ENCODE measurements at places on chromosomes 11 and 22.

GRCh38 chr11:97979741-97980140, 1041.0 kb upstream of the CNTN5 start:
- no peak for DNase-seq

- no peak for DNase-seq
These were observed 87.9 kb upstream of the B3GAT1 start for GRCh38 chr11:134499990-134500389.

DNA sequence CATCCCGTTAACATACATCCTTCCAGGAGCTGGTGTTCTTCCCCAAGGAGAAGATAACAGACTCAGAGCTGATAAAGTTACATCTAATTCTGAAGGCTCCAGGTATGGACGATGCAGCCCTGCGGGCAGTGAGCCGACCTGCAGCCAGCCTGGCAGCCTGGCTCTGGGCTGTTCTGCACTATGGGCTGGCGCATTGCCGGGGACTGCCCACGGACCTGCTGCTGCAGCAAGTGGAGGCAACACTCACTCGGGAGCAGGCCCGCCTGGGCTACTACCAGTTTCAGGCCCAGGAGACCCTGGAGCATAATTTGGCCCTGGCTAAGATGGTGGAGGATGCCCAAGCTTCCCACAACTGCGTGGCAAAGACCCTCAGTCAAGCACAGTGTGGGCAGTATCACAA, 39.7 kb downstream of the RRP8 start:
- no peak for DNase-seq

GRCh38 chr22:26481694-26482093, 1.9 kb downstream of the HPS4 start:
- DNase-seq = no peak

- DNase-seq = no peak
These were observed 33.2 kb downstream of the SPATA19 start for GRCh38 chr11:133811850-133812685.

DNA sequence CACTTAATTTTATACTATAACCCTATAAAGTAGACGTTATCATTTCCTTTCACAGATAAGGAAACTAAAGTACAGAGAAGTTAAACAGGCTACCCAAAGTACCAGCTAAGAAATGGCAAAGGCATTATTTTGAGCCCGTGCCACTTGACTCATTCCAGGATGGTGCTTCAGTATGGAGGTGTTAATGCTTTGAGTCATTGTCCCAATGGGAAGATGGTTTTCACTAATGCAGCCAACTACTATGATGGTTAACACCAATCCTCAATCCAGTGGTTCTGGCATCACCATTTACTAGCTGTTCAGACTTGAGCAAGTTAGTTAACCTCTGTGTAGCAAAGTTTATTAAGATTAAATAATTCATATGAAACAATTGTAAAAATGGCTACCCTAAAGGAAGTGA, 123.1 kb upstream of the SLC5A12 start:
- no peak for DNase-seq

GRCh38 chr22:35477911-35478582, 62.6 kb upstream of the RASD2 start:
- peak; percentile 57 for DNase-seq

DNA sequence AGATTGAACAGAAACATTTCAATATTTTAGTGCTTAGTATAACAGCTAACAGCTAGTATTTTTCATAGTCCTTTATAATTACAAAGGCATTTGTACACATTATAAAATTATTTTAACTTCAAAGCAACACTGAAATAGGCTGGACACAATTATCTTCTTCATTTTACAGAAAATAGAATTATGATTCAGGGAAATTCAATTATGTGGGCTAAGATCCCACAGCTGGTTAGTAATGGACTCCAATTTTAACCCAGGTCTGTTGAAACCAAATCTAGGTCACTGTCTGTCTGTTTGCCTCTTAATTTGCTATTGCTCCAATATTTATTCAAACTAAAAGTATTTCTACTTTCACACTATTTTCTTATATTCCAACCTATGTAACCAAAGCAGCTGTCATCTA, 154.1 kb upstream of the CTSC start:
- DNase-seq = no peak

DNA sequence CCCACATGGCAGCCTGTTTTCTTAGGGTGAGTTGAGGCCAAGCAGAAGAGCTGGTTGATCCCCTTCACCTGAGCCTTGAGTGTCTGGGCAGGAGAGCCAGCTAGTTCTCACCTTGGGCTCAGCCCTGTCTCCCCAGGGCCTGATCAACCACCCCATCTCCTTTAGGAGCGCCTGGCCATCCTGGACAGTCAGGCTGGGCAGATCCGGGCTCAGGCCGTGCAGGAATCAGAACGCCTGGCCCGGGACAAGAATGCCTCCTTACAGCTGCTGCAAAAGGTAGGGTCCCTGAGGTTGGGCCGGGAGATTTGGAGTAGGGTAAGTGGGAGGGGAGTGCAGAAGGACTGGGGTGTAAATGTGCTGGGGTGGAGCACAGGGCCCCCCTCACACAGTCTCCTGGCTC, 31.3 kb downstream of the PHLDB1 start:
- DNase-seq = no peak

DNA sequence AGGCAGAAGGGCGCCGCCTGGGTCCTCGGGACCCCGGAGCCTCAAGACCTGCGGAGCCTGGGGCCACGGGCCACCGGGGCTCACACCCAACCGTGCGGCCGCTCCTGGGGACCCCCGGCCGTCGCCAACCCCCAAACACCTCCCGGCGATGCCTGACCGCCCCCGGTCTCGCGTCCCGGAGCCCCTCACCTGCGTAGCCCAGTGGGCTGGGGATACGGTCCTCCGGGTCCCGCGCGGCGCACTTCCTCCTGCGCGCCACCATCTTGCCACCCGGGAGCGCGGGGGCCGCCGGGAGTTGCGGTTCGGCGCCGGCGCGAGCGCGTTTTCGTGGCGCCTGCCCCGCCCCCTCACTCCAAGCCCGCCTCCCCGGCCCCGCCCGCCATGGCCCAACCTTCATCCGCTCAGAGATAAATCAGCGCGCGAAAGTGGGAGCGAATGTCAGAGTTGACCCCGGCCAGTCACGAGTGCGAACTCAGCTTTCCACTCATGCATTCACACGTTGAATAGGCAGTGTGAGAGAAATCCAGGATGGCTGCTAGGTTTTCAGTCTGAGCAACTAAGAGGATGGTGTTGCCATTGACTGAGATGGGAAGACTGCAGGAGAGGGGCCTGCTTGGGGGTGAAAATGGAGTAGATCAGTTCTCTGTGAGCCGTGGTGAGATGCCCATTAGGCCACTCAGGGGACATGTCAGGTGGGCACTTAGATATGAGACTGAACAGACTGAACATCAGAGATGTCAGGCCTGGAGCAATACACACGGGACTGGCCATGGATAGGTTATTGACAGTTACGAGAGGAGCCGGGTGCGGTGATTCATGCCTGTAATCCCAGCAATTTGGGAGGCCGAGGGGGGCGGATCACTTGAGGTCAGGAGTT, at the start of gene RRP7A:
TSS of gene RRP7A (minus strand) at position 272 of the 877 bp plus-strand sequence. CDS start at position 262, 10 bp downstream.
- no peak for DNase-seq

DNA sequence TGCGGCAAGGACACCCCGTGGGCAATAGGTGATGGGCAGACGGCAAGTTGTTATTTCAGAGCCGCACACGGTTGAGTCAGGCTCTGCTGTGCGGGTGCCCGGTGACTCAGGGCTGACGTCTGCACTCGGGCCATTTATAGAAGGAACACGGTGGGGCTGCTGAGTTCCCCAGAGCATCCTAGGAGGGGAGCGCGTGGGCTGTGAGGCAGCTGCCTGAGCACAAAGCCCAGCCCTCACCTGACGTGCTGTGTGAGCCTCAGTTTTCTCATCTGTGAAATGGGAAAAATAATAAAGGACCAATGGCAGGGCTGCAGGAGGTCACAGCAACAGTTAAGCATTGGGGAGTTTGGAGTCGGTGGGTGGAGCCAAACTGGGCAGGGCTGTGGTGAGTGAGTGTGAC, 11.3 kb upstream of the RHOD start:
- no peak for DNase-seq

- DNase-seq = no peak
These were observed 21.7 kb downstream of the FAM168A start for GRCh38 chr11:73576185-73576614.

DNA sequence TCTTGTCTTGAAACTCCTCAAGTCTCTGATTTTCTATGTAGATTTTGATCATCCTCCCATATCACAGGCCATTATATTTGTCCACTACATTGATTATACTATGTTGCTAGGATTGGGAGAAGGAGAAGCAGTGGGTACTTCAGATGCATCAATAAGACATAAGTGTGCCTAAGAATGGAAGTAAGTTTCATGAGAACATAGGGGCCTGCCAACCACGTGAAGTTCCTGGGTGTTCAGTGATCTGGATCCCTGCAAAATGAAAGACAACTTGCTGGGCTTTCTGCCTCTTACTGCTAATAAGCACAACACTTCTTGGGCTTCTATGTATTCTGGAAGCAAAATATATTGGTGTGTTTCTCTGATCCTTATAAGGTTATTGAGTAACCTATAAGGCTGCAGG, 17.8 kb downstream of the SERPINH1 start:
- DNase-seq = no peak

- no peak for DNase-seq
These were observed 37.4 kb upstream of the ZBED5 start for GRCh38 chr11:10895285-10895684.

DNA sequence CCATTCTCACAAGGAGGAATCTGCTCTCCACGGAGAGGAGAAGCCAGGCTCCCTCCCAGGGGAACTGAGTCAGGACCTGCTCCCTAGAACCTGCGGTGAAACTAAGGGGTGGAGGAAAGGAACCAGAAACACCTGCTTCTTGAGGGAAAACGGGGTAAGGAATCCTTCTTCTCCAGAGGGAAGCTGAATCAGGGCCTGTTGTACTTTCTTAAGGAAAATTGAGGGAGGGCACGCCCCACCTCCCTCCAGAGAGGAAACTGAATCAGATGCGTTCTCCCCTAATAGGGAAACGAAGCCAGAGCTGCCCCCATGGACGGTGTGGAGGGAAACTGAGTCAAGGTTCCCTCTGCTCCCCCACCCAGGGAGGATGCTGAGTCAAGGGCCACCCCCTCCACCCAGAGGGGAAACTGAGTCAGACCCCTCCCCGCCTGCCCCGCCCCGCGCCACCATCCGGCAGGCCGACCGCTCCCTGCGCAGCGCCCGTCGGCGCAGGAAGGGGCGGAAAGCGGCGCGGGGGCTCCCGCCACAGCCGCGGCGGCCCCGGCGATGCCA, 393 bp downstream of the RELA start:
- no peak for DNase-seq

- DNase-seq = no peak
These were observed 36.3 kb upstream of the APOBEC3A start for GRCh38 chr22:38921120-38921519.

- DNase-seq = no peak
These were observed 1049.7 kb upstream of the RAG2 start for GRCh38 chr11:37647767-37648166.

DNA sequence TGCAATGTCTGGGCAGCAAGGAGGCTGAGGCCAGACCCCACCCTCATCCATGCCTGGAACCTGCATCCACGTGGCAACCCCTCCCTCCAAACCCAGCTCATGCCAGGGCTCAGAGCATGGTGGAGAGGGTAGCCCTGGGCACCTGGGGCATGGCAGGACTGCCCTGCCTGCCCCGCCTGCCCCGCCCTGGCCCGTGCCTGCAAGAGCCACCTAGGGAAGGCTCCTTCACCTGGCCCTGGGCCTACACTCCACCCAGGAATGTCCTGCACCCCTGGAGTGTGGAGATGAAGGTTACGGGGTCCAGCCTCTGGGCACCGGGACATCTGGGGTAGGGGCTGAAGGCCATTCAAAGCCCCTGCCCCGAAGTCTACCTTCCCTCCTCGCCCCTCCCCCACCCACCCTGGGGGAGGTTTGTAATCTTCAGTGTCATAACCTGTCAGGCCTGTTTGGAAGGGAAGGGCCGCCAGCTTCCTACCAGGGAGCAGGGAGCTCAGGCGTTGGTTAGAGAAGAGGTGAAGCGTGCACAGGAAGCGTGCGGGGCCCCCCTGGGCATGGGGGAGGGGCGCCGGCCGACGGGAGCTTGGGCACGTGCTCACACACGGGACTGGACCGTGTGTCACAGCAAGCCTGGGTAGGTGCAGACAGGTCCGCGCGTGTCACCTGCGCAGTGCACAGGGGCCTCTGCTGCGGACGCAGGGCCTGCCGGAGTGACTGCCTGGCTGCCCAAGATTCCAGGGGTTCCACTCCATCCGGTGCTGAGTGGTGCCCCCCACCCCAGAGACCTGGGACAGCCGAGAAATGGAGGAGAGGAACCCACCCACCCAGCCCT, 30.7 kb upstream of the TH start:
- no peak for DNase-seq

GRCh38 chr11:21426931-21427330, 757.5 kb downstream of the NELL1 start:
- DNase-seq = no peak

DNA sequence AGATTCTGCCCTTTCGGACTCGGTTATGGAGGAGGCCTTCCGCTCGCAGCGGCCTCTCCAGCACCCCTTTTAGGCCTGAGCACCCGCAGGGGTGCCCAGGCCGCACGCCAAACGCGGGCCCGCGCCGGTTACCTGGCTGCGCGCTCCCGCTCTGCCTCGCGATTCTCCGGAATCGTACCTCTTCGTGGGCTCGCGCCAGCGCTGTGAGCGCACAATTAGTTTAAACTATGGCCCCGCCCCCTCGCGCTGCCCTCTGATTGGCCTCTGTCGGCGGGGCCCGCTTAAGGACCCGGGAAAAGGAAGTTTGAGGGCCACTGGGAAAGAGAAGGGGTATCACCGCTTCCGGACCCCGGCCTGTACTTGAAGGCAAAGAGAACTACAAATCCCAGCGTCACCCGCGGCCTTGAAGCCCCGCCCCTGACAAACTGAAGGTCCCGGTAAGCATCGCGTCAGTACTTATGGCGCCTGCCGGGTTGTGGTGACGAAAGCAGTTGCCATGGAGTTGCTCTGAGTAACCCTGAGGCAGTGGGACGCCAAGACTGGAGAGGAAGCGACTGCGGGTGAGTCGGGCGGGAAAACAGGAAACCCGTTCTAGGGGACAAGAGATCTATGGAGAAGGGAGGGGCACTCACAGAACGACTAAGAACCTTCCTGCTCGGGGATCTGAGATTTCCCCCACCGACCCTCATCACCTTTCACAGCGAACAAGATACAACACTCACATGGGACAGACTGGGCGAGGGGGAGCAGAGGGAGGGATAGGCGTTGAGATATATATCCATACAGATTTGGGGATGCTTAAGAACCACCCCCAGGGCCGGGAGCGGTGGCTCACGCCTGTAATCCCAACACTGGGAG, at the start of the genes LRRC51 and NUMA1:
TSS of gene LRRC51 (plus strand) at position 525 of the 858 bp plus-strand sequence. CDS start 8,234 bp downstream, outside the sequence.
TSS of gene NUMA1 (minus strand) at position 217 of the 858 bp plus-strand sequence. CDS start 44,599 bp downstream, outside the sequence.
- DNase-seq = peak; percentile 100

DNA sequence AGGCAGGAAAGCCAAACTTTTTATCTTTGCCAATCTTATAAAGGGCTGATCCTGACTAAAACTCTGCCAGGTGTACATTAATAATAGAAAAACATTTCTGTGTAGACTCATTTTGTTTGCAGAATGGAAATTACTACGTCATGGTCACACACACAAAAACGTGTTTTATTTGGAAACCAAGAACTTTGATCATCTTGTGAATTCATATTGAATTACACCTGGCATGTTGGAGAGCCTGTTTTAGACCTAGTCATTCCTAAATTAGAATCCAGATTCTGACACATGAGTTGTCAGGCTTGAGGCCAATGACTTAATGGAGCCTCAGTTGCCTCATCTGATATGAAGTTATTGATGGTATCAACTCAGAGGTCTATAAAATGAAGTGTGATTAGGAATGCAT, 235.6 kb upstream of the TENM4 start:
- DNase-seq = no peak

GRCh38 chr11:61138935-61139334, 22.3 kb downstream of the VPS37C start:
- DNase-seq = no peak
